Stomach (tissue), 19 donors: ENCODE measurements at places on chromosomes 3 and 15. TPM values are rescaled to one million over a fixed set of nuclear protein-coding genes. Genes with fewer than 3 reads are reported as not detected.

Gene ITGA11
- total RNA-seq = 2.9 TPM

Gene CYP8B1
- not detected for total RNA-seq

Gene PCLAF
- 1.3 TPM for total RNA-seq

Gene ZKSCAN7
- not detected for total RNA-seq

Gene BCL2A1
- not detected for total RNA-seq

Gene SI
- total RNA-seq = not detected

Gene IQCB1
- total RNA-seq = 8.4 TPM

Gene WNT5A
- total RNA-seq = 13.0 TPM

Gene DUOXA2
- 34.4 TPM for total RNA-seq

Gene NME9
- total RNA-seq = not detected

Gene MEF2A
- 85.2 TPM for total RNA-seq

Gene CHRNA3
- 2.6 TPM for total RNA-seq

- H3K4me1 ChIP-seq = peaks cover 48% of the 10 kb centered on the region
- H3K4me3 ChIP-seq = peak within 1 kb of the TSS; percentile 65
- peak; percentile 73 for DNase-seq
- H3K36me3 ChIP-seq = no peaks in the 10 kb centered on the region
Measured at GRCh38 chr15:25863111-25863967, at the start of gene ATP10A. TSS of gene ATP10A (minus strand) at chr15:25863327. CDS start at chr15:25863096, 231 bp downstream.

DNA sequence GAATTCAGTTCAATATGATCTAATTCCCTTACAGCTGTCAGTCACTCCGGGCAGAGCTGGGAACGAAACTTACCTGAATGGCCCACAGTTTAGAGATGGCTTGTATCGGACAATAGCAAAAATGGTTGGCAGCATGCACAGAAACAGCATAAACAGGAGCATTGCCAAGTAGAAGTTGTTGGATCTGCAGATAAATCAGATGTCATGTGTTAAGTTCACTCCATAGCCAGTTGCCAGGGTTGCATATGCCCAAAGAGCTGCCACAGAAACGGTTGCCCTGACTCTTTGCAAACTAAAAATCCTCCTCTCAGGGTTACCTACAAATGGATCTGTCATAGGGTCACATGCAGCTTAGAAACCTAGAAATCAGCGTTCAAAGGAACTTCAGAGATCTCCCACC, 15.4 kb upstream of the STARD5 start:
- no peak overlapping the region for H3K4me3 ChIP-seq
- no peak for DNase-seq
- H3K27ac ChIP-seq = no peak overlapping the region
- no peaks in the 10 kb centered on the region for H3K27me3 ChIP-seq
- no peaks in the 10 kb centered on the region for H3K36me3 ChIP-seq

DNA sequence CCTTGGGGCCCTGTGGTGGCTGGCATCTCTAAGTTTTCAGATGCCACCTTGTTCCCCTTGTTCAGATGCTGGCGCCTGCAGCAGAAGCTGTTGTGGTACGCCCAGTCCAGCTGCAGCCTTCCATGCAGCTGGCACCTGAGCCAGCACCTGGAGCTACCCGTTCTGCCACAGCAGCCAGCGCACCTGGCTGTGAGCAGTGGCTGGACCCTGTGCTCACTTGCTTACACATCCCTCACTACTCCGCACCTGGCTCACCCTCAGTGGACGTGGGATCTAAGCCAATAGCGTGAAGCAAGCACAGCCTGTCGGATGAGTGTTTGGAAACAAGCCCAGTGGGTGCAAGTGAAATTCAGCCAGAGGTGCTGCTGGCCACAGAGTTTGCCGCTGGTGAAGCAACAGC, 607.5 kb upstream of the BCHE start:
- H3K4me1 ChIP-seq = no peaks in the 10 kb centered on the region
- DNase-seq = no peak
- no peaks in the 10 kb centered on the region for H3K36me3 ChIP-seq
- H3K27ac ChIP-seq = no peak overlapping the region
- no peak overlapping the region for H3K4me3 ChIP-seq

- no peaks in the 10 kb centered on the region for H3K36me3 ChIP-seq
- DNase-seq = peak; percentile 80
- H3K4me1 ChIP-seq = no peaks in the 10 kb centered on the region
- no peak overlapping the region for H3K4me3 ChIP-seq
- H3K27ac ChIP-seq = no peak overlapping the region
Measured at GRCh38 chr3:56019490-56020146, 448.6 kb downstream of the ERC2 start.

DNA sequence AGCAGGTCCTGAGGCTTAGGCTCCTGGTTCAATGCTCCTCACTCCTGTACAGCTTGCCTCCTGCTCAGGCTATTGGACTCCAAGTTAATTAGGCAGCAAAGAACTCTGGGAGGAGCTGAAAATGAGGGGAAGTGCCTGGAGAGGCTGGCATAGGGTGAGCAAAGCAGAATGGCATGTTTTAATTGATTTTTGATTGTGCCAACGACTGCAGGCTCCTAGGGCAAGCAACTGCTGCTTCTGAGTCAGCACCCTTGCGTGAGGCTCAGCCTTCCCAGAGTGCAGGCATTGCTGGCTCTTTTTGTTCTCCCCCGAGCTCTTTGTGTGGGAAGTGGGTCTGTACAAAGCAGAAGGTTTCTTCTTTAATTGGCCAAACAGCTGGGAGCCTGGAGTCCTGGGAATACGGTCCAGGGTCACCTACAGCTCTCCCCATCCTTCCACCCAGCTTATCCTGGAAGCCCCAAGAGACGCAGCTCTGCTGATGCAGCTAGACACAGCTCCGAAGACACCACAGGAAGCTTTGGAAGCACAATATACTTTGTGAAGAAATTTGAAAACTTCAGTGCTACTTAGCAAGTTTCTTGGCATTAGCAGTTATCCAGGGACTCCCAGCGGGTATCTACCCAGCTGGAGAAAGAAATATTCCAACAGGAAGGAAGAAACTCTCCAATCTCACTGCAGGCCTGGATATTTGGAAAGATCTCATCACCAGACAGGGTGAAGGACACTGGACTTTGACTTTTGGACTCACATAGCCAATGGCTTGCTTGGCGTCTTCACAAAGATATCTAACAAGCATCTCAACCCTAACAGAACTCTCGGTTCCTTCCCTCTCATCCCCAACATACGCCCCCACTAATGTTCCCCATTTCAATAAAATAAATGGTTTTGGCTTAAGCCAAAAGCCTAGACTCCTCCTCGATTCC, 76.8 kb downstream of the BDH1 start:
- no peak overlapping the region for H3K27ac ChIP-seq
- DNase-seq = no peak
- H3K36me3 ChIP-seq = no peaks in the 10 kb centered on the region
- no peak overlapping the region for H3K4me3 ChIP-seq
- H3K4me1 ChIP-seq = no peaks in the 10 kb centered on the region

- DNase-seq = no peak
- H3K36me3 ChIP-seq = peaks cover 74% of the 10 kb centered on the region
- H3K27ac ChIP-seq = no peak overlapping the region
- no peaks in the 10 kb centered on the region for H3K27me3 ChIP-seq
- no peak overlapping the region for H3K4me3 ChIP-seq
Measured at GRCh38 chr3:25747033-25747432, 36.2 kb downstream of the NGLY1 start.

DNA sequence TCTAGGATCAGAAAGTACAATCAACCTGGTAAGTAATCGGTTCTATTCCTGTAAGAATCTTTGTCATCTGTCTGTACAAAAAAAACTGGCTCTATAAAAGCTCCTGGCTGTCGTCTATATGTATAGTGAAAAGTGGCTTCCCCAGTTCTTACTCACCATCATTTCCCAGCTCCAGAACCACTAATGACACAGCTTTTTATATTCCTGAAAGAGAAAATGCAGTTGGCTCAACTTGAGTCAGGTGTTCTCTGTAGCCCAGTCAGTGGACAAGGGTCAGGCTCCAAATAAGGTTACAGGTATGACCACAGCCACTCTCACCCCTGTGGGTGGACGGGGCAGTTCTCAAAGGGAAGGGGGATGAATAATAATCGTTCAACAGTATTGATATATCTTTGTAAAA, 85.1 kb downstream of the AP4E1 start:
- no peak for DNase-seq
- no peak overlapping the region for H3K4me3 ChIP-seq
- no peaks in the 10 kb centered on the region for H3K27me3 ChIP-seq
- H3K36me3 ChIP-seq = peaks cover 51% of the 10 kb centered on the region
- H3K4me1 ChIP-seq = no peaks in the 10 kb centered on the region

- H3K4me1 ChIP-seq = no peaks in the 10 kb centered on the region
- no peak overlapping the region for H3K4me3 ChIP-seq
- no peaks in the 10 kb centered on the region for H3K27me3 ChIP-seq
- no peak overlapping the region for H3K27ac ChIP-seq
- H3K36me3 ChIP-seq = no peaks in the 10 kb centered on the region
- no peak for DNase-seq
Measured at GRCh38 chr3:81769299-81769698, 7.9 kb upstream of the GBE1 start.

GRCh38 chr3:191901741-191902140, 440.8 kb downstream of the PYDC2 start:
- no peaks in the 10 kb centered on the region for H3K27me3 ChIP-seq
- no peak overlapping the region for H3K27ac ChIP-seq
- no peaks in the 10 kb centered on the region for H3K4me1 ChIP-seq

DNA sequence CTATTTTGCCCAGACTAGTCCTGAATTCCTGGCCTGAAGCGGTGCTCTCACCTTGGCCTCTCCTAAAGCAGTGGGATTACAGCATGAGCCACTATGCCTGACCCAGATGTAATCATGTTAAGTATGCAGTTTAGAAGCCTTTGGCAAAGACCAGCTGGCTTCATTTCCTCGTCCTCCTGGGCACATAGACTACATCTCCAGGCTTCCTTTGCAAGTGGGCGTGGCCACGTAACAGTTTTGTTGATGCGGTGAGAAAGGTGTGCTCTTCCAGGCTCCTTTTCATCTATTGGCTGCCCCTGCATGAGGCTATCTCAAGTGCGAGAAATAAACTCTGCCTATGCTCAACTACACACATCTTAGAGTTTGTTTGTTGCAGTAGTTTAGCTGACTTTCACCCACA, 13.0 kb downstream of the SV2B start:
- H3K36me3 ChIP-seq = no peaks in the 10 kb centered on the region
- no peaks in the 10 kb centered on the region for H3K4me1 ChIP-seq
- no peak for DNase-seq
- H3K4me3 ChIP-seq = no peak overlapping the region

DNA sequence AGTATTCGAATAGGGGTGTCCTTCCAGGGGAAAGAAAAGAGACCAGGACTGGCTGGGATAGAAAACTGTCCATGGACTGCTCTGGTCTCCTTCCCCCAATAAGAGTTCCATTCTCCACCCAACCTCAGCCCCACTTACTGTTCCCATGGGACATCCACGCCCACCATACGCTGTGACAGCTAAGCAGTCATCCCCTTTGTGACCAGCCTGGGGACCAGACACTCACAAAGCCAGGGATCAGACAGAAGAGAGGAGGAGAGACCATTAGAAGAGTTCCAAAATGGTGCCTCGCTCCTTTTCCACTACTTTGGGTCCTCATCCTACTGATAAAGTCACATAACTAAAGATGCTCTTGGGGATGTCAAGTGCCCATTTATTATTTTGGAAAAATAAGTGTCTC, 27.6 kb upstream of the GNB5 start:
- peaks cover 53% of the 10 kb centered on the region for H3K36me3 ChIP-seq
- no peaks in the 10 kb centered on the region for H3K27me3 ChIP-seq
- H3K27ac ChIP-seq = no peak overlapping the region
- no peak overlapping the region for H3K4me3 ChIP-seq
- no peak for DNase-seq

DNA sequence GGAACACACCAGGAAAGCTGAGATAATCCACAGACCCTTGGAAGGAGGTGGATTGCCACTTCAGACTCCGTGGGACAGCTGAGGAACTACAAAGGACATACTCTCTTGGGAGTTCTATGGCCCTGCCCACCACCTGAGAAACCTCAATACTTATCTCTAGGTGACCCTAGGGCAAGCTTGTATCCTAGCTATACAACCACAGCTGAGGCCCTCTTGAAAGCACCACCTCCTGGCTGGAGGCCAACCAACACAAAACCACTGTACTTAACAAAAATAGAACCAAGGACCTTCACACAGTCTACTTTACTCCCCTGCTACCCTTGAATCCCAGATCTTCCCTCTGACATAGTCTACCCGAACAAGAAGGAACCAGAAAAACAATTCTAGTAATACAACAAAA, 60.7 kb upstream of the TRIM42 start:
- H3K36me3 ChIP-seq = no peaks in the 10 kb centered on the region
- no peak overlapping the region for H3K4me3 ChIP-seq
- DNase-seq = no peak
- H3K27me3 ChIP-seq = no peaks in the 10 kb centered on the region

- H3K27me3 ChIP-seq = no peaks in the 10 kb centered on the region
- no peak for DNase-seq
- H3K4me3 ChIP-seq = no peak overlapping the region
- H3K27ac ChIP-seq = no peak overlapping the region
Measured at GRCh38 chr15:38868326-38869114, 303.9 kb upstream of the RASGRP1 start.

- peak; percentile 31 for DNase-seq
- peaks cover 32% of the 10 kb centered on the region for H3K4me1 ChIP-seq
- peaks cover 28% of the 10 kb centered on the region for H3K27me3 ChIP-seq
Measured at GRCh38 chr3:126180477-126181397, at the start of gene ALDH1L1. TSS of gene ALDH1L1 (minus strand) at chr3:126180586. CDS start at chr3:126160979, 19,607 bp downstream.

- H3K27ac ChIP-seq = no peak overlapping the region
- no peaks in the 10 kb centered on the region for H3K4me1 ChIP-seq
- no peaks in the 10 kb centered on the region for H3K27me3 ChIP-seq
- peak; percentile 83 for DNase-seq
Measured at GRCh38 chr15:74988007-74988800, 7.2 kb upstream of the SCAMP5 start.

DNA sequence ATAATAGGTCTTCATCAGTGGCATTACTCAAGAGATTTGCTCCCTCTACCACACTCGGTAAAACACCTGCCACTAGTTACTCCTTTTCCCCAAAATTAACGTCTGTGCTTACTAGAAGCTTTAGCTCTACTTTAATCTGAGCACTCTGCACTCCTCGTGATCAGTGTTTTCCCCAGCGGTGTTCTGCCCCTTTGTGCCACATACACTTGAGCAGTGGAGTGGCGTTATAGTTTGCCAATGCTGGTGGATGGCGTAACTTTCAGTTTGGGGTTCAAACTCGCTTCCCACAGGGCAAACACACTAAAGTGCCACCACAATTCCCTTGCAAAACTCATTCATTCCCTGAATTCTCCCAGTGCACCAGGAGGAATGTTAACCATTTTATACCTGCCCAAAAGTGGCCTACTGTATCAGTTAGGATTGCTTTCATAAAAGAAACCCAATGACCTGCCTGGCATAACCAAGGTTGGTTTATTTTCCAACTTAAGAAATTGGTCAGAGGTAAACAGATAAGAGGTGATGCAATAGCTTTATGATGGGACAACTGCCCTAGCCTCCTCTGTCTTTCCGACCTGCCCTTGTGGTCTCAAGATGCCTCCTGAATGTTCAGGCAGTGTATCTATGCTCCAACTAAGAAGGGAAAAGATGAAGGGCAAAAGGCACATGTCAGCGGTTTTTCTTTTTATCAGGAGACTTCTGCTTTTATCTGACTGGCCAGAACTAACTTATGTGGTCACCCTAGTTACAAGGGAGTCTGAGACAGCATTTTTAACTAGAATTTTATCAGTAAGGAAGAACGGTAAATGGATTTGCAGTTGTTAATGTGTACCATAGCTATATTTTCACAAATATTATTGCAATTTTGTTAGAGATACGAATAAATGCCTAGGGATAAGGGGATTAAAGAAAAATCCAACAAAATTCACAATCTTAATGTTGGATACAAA, 83.9 kb downstream of the FSIP1 start:
- H3K36me3 ChIP-seq = no peaks in the 10 kb centered on the region
- no peak overlapping the region for H3K4me3 ChIP-seq
- no peak overlapping the region for H3K27ac ChIP-seq
- H3K27me3 ChIP-seq = no peaks in the 10 kb centered on the region

GRCh38 chr3:143506190-143506589, 342.1 kb downstream of the SLC9A9 start:
- H3K36me3 ChIP-seq = no peaks in the 10 kb centered on the region
- no peak overlapping the region for H3K4me3 ChIP-seq
- no peak overlapping the region for H3K27ac ChIP-seq
- H3K27me3 ChIP-seq = no peaks in the 10 kb centered on the region
